ENCODE measurements at places on chromosomes 3 and 15.

- no peak for DNase-seq
Measured at GRCh38 chr15:63860155-63860554, 26.4 kb upstream of the HERC1 start.

DNA sequence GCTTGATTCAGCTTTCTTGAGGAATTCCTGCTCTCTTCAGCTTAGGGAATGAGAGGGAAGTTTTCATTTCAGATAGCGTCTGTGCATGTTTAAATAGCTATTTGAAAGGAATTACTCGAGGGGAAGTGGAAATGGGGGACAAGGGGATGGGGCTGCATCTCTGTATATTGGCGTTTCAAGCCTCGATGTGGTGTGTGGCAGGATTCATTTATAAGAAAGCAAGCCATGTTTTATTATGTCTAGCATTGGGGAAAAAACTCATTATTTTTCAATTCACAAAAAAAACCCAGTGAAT lies 1.0 kb downstream of the ATP2C1 start:
- DNase-seq: no peak

DNA sequence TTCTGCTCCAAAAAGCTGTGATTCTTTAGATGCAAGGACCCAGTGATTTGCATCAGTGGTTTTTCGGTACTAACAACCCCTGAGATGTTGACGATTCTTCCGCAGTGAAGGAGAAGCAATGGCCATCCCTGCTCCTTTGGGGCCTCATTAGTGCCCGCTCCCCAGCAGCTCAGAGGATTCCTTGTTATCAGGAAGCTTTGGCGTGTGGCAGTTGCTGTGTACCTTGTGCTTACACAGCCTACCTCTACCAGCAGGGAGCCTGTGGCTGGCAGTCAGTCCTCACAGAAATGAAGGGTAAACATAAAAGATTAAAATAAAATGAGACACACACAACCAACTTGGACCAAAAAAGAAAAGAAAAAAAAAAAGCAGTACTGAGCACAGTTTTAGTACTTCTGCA lies 55.2 kb downstream of the CNTN3 start:
- no peak for DNase-seq

DNA sequence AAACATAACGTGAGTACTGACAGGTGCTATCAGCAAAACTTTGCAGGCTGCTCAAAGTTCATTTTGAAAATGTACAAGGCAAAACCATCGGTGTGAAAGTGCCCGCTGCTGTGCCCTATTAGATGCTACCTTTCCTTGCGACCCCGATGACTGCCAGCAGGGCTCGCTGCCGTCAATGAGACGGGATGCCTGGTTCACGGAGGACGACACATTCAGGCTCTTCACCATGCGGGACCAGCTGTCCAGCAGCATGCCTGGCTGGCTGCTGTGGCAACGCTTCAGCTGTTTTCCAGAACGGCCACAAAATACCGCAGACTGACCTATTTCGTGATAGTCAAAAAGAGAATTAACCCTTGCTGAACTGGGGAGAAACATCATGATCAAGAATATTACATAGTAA lies 92.7 kb upstream of the OCA2 start:
- peak; percentile 19 for DNase-seq

GRCh38 chr15:66670762-66671580 lies 31.1 kb upstream of the SMAD6 start:
- no peak for DNase-seq

- no peak for DNase-seq
Measured at GRCh38 chr3:156682501-156682900, 8.1 kb downstream of the TIPARP start.
